ENCODE measurements at places on chromosomes 3 and 15. TPM values are rescaled to one million over a fixed set of nuclear protein-coding genes. Genes with fewer than 3 reads are reported as not detected.

GRCh38 chr15:89179966-89180875 is 41.2 kb downstream of the RLBP1 start:
- H3K36me3 ChIP-seq, result peaks cover 2% of the 10 kb centered on the region
- no peaks in the 10 kb centered on the region for H3K27me3 ChIP-seq
- no peak for DNase-seq
- no peak overlapping the region for H3K27ac ChIP-seq
- no peaks in the 10 kb centered on the region for H3K4me1 ChIP-seq
- no peak overlapping the region for H3K4me3 ChIP-seq

- no peak for DNase-seq
- H3K4me3 ChIP-seq, result no peak overlapping the region
- H3K27me3 ChIP-seq, result no peaks in the 10 kb centered on the region
These were observed 223.6 kb downstream of the WDR72 start for GRCh38 chr15:53535886-53536285.

GRCh38 chr3:55521738-55522421 is 34.8 kb upstream of the WNT5A start:
- H3K4me3 ChIP-seq, result no peak overlapping the region
- DNase-seq, result peak; percentile 52
- no peaks in the 10 kb centered on the region for H3K4me1 ChIP-seq
- no peaks in the 10 kb centered on the region for H3K36me3 ChIP-seq
- H3K27ac ChIP-seq, result no peak overlapping the region

DNA sequence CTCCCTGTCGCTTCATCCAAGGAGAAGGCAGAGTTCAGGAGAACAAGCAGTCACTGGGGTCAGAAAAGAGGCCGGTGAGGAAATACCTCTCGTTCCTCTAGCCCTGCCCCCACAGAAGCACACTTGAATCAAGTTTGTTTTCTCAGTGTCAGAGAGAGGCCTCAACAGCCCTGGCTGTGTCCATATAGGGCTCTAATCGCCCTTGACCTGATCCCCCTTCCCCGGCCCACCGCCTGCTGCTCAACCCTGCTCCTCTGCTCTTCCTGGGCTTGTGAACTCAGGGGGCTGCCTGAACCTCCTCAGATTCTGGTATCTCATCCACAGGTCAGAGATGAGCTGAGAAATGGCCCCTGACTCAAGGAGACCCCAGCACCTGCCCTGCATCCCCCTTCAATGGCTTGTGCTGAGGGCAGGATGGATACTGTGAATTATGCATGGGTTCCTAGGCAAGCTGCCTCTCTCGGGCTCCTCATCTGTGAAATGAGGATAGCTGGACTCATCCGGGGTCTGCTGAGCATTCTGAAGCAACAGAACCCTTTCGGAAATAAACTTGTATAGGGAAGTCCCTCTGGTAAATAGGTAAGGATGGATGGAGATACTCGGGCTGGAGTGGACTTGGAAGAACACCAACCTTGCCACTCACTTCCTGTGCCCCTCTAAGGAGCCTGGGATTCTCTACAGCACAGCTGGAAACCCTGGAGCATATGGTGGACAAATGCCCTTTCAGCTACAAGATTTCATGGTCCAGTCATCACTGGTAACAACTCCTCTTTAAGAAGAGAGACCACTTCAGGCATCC is 147.5 kb downstream of the STT3B start:
- no peaks in the 10 kb centered on the region for H3K27me3 ChIP-seq
- H3K4me3 ChIP-seq, result no peak overlapping the region
- H3K27ac ChIP-seq, result no peak overlapping the region

GRCh38 chr3:74423867-74424266 is 190.6 kb downstream of the CNTN3 start:
- DNase-seq, result no peak
- H3K27me3 ChIP-seq, result no peaks in the 10 kb centered on the region
- H3K36me3 ChIP-seq, result no peaks in the 10 kb centered on the region
- H3K4me3 ChIP-seq, result no peak overlapping the region

DNA sequence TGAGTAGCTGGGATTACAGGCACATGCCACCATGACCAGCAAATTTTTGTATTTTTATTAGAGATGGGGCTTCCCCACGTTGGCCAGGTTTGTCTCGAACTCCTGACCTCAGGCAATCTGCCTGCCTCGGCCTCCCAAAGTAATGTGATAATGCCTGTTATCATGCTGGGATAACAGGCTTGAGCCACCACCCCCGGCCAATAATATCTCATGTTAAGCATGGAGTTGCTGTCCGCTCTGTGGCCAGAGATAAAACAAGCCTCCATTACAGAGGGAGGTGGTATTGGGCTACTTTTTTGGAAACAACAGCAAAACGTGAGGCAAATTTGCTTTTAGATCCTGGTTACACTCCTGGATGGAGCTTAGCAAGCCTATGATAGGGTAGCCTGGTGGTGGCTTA is 32.9 kb upstream of the ALG1L2 start:
- H3K36me3 ChIP-seq, result no peaks in the 10 kb centered on the region
- H3K4me1 ChIP-seq, result no peaks in the 10 kb centered on the region
- H3K27me3 ChIP-seq, result no peaks in the 10 kb centered on the region
- no peak for DNase-seq
- no peak overlapping the region for H3K27ac ChIP-seq
- H3K4me3 ChIP-seq, result no peak overlapping the region

DNA sequence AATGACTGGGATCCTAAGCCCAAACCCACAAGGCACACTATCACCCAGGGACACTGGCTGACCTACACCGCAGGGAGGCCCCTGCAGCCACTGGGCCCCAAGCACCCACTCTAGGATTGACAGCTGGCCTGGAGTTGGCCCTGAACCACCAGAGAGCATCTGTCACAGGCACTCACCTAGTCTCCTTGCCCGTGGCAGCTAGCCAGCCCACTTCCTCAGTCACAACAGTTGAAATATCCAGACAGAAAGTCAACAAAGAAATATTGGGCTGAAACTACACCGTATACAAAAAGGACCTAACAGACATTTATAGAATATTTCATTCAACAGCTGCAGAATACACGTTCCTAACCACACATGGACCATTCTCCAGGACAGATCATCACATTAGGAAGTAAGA is 5.2 kb upstream of the SPINK8 start:
- DNase-seq, result no peak
- peaks cover 2% of the 10 kb centered on the region for H3K27me3 ChIP-seq
- H3K4me3 ChIP-seq, result no peak overlapping the region
- no peak overlapping the region for H3K27ac ChIP-seq

DNA sequence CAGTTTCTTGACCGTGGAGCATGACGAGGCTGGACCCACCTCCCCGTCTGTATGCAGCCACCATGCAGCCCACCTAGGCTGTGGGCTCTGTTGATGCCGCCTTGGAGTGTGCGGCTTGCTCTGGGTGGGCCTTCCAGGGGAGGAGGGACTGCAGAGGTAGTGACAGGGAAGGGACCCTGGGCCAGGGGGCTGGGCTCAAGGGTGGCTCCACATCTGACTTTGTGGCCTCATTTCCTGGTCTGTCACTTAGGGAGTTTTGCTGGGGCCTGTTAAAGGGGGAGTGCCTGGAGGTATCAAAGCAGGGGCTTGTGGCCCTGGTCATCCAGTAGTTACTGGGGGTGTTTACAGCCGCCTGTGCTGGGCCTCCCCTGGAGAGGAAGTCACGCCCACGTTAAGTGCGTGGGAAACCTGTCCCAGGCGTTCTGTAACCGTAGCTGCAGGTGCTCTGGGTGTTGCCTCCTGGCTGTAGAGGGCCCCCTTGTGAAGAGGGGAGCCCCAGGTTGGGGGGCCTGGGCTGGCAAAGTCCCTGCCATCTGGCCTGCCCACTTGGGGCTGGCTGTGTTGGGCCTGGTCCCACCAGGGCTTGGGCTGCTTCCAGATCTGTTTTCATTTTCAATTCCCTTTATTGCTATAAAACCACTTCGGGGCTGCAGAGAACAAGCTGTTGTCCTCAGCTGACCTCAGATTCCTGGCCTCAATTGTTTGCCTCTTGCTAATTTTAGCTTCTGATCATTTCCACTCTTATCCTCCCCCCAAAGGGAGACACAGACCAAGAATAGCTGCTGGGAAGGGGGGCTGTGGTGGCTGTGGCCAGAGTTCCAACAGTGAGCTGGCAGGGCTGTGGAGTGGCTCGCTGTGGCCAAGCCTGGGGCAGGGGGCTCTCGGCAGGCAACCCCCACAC is 26.5 kb downstream of the KLF13 start:
- H3K4me1 ChIP-seq, result peaks cover 21% of the 10 kb centered on the region
- H3K27me3 ChIP-seq, result no peaks in the 10 kb centered on the region
- DNase-seq, result peak; percentile 91
- peak overlapping the region; percentile 91 for H3K27ac ChIP-seq

- no peak overlapping the region for H3K27ac ChIP-seq
- no peaks in the 10 kb centered on the region for H3K36me3 ChIP-seq
- H3K4me1 ChIP-seq, result peaks cover 2% of the 10 kb centered on the region
- no peaks in the 10 kb centered on the region for H3K27me3 ChIP-seq
These were observed 2.2 kb upstream of the RNF7 start for GRCh38 chr3:141735770-141736465.

- H3K4me3 ChIP-seq, result peak overlapping the region; percentile 80
- H3K27me3 ChIP-seq, result peaks cover 8% of the 10 kb centered on the region
These were observed 2.5 kb upstream of the NLGN1 start for GRCh38 chr3:173395073-173395411.

GRCh38 chr3:23911397-23911796 is 5.4 kb downstream of the NKIRAS1 start:
- DNase-seq, result no peak
- no peaks in the 10 kb centered on the region for H3K36me3 ChIP-seq

DNA sequence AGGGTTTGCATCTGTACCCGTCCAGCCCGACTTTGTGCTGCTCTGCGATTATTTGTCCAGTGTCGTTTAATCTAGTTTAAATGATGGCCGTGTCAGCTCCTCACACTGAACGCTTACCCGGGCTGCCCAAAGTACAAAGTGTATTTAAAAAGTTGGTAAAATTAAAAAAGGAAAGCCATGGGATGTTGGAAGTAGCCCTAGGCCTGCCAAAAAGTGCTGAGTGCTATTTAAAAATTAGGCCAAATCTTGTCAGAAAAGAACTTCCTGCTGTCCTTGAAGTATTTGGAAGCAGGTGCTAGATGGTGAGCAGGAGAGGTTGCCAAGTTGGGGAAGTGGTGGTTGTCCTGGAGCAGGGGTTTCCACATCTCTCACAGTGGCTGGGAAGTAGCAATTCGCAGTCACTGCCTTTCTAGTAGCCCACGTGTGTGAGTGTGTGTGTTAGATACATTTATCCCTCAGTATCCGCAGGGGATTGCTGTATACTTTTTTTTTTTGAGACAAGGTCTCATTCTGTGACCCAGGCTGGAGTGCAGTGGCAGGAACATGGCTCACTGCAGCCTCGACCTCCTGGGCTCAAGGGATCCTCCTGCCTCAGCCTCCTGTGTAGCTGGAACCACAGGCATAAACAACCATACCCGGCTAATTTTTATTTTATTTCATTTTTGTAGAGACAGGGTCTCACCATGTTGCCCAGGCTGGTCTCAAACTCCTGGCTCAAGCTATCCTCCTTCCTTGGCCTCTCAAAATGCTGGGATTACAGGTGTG is 664 bp downstream of the PPCDC start:
- H3K36me3 ChIP-seq, result no peaks in the 10 kb centered on the region
- H3K27ac ChIP-seq, result peak overlapping the region; percentile 89
- H3K4me3 ChIP-seq, result peak overlapping the region; percentile 94
- no peaks in the 10 kb centered on the region for H3K4me1 ChIP-seq
- no peaks in the 10 kb centered on the region for H3K27me3 ChIP-seq

GRCh38 chr15:72786676-72787345 is 3.3 kb upstream of the ADPGK start:
- peaks cover 5% of the 10 kb centered on the region for H3K4me1 ChIP-seq
- no peaks in the 10 kb centered on the region for H3K27me3 ChIP-seq
- H3K36me3 ChIP-seq, result no peaks in the 10 kb centered on the region
- DNase-seq, result no peak
- H3K4me3 ChIP-seq, result no peak overlapping the region

GRCh38 chr3:9399746-9400145 is 2.3 kb downstream of the SETD5 start:
- peaks cover 13% of the 10 kb centered on the region for H3K4me1 ChIP-seq
- H3K27me3 ChIP-seq, result no peaks in the 10 kb centered on the region
- peak overlapping the region; percentile 99 for H3K27ac ChIP-seq
- H3K4me3 ChIP-seq, result peak overlapping the region; percentile 99
- no peaks in the 10 kb centered on the region for H3K36me3 ChIP-seq
- DNase-seq, result peak; percentile 97

DNA sequence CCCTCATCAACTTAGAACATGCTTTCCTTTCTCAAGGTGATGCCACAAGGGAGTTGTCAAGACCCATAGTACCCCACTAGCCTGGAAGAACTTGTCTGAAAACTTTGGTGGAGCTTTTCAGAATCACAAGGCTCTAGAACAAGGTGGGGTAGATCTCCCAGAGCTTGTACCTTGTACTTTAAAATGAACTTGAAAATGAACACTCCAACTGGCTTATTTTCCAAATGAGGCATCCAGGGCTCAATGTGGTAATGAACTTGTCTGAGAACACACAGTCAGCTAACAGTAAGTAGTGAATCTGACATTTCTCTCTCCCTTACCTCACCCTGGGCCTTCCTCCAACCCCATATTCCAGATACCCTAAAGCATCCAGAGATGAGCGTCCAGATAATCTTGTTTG is 81.8 kb upstream of the THBS1 start:
- H3K4me1 ChIP-seq, result peaks cover 5% of the 10 kb centered on the region
- H3K4me3 ChIP-seq, result no peak overlapping the region
- no peaks in the 10 kb centered on the region for H3K36me3 ChIP-seq

DNA sequence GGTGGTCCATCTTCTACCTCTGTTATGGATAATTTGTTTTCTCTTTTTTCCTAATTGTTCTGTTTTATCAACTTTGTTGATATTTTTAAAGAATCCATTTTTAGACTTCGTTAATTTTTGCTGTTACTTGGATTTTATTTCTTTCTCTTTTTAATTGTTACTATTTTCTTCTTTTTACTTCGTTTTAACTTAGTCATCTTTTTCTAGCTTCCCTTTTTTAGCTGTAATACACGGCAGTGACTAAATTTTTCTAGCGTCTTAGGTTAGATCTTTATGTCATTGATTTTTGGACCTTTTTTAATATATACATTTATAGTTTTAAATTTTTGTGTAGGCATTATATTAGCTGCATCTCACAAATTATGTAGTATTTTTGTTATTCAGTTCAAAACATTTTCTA is 33.1 kb downstream of the ARIH2 start:
- H3K27ac ChIP-seq, result no peak overlapping the region
- H3K4me1 ChIP-seq, result peaks cover 3% of the 10 kb centered on the region
- H3K36me3 ChIP-seq, result no peaks in the 10 kb centered on the region
- no peak for DNase-seq

DNA sequence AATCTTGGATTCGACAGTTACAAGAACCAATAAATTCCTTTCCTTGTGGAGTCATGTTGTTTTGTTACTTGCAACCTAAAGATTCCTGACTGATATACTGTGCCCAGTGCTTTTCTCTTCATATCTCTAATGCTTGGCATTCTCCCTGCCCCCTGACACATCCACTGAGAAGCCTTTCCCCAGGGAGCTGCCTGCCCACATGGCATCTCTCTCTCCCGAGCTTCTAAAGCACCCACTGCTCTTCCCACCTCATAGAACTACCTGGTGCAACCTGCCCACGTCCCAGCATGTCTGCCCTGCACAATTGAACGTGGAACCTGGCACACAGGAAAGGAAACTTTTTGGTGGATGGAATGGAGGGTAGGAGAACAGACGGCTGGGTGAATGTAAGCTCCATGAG is 6.8 kb downstream of the CYP8B1 start:
- H3K36me3 ChIP-seq, result no peaks in the 10 kb centered on the region
- peaks cover 12% of the 10 kb centered on the region for H3K27me3 ChIP-seq
- no peak for DNase-seq

- H3K4me1 ChIP-seq, result no peaks in the 10 kb centered on the region
- no peaks in the 10 kb centered on the region for H3K27me3 ChIP-seq
- H3K4me3 ChIP-seq, result no peak overlapping the region
- no peaks in the 10 kb centered on the region for H3K36me3 ChIP-seq
- H3K27ac ChIP-seq, result no peak overlapping the region
These were observed 68.4 kb upstream of the TMC3 start for GRCh38 chr15:81442454-81442853.

Gene TRAT1
- total RNA-seq, result not detected

Gene CLRN1
- total RNA-seq, result not detected

Gene EPHB1
- total RNA-seq, result 0.50 TPM

Gene PRR20G
- not detected for total RNA-seq

Gene MOBP
- total RNA-seq, result not detected

Gene KNG1
- not detected for total RNA-seq

Gene AGTR1
- 1.5 TPM for total RNA-seq

All from fibroblast of lung (primary cell).